ENCODE measurements at places on chromosomes 7 and 10.

GRCh38 chr7:90713628-90714027 is 117.5 kb downstream of the CDK14 start:
- no peaks in the 10 kb centered on the region for H3K27me3 ChIP-seq
- no peak for ATAC-seq
- peak overlapping the region; percentile 92 for H3K27ac ChIP-seq
- H3K4me3 ChIP-seq, result peak overlapping the region; percentile 43

- H3K4me3 ChIP-seq, result no peak overlapping the region
- H3K27me3 ChIP-seq, result peaks cover 19% of the 10 kb centered on the region
- no peaks in the 10 kb centered on the region for H3K4me1 ChIP-seq
Observed at GRCh38 chr7:142412551-142413193, 154.8 kb upstream of the PRSS58 start.

GRCh38 chr7:91343420-91343960 is 79.3 kb downstream of the FZD1 start:
- H3K27me3 ChIP-seq, result no peaks in the 10 kb centered on the region
- ATAC-seq, result no peak
- H3K36me3 ChIP-seq, result no peaks in the 10 kb centered on the region
- no peak overlapping the region for H3K4me3 ChIP-seq
- peak overlapping the region; percentile 80 for H3K27ac ChIP-seq

- H3K4me1 ChIP-seq, result peaks cover 19% of the 10 kb centered on the region
- no peak for ATAC-seq
- H3K27ac ChIP-seq, result no peak within 1 kb of the TSS
- no peaks in the 10 kb centered on the region for H3K36me3 ChIP-seq
Observed at GRCh38 chr10:48274636-48275035, at the start of gene FRMPD2. Gene FRMPD2 (minus strand): TSS chr10:48274696. CDS start chr10:48274567, 129 bp downstream.

DNA sequence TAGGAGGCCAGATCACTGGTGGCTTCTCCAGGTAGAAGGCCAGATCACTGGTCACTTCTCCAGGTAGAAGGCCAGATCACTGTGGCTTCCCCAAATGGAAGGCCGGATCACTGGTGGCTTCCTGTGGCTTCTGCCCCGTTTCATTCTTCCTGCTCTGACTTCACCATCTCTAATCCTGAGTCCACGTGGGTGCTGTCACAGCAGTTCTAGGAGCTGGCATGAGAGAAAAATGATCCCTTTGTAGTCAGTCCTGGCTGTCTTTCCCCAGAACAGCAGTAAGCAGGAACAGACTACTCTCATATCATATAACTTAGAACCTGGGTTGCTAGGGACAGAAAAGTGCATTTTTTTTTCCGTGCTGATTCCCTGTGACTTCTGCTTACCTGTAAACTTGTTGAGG is 90.9 kb downstream of the ACTR3B start:
- no peak for ATAC-seq
- H3K4me3 ChIP-seq, result no peak overlapping the region
- peaks cover 46% of the 10 kb centered on the region for H3K36me3 ChIP-seq
- H3K4me1 ChIP-seq, result no peaks in the 10 kb centered on the region
- H3K27ac ChIP-seq, result no peak overlapping the region

DNA sequence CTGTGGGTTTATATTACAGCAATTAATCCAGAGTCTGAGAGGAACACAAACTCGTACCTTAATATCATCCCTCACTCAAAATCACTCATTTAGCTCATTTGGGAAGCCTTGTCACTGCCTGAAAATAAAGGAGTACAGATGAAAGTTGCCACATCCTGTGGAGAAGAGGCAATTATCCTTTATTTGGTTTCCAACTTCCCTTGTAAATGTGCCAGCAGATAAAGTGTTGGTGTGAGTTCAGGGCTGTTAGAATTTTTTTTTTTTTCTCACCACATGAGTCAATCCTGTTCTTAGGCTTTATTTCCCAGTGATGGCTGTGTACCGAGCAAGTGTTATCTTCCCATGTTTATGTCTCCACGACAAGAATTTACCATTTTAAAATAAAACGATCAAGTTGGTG is 99.0 kb upstream of the SMIM30 start:
- no peaks in the 10 kb centered on the region for H3K36me3 ChIP-seq
- H3K4me3 ChIP-seq, result no peak overlapping the region
- no peaks in the 10 kb centered on the region for H3K27me3 ChIP-seq
- no peak overlapping the region for H3K27ac ChIP-seq
- H3K4me1 ChIP-seq, result no peaks in the 10 kb centered on the region

- ATAC-seq, result no peak
- H3K4me3 ChIP-seq, result no peak overlapping the region
- H3K27ac ChIP-seq, result peak overlapping the region; percentile 18
- H3K36me3 ChIP-seq, result no peaks in the 10 kb centered on the region
- H3K4me1 ChIP-seq, result peaks cover 65% of the 10 kb centered on the region
Observed at GRCh38 chr10:69957886-69958555, 94.6 kb upstream of the MACROH2A2 start.

DNA sequence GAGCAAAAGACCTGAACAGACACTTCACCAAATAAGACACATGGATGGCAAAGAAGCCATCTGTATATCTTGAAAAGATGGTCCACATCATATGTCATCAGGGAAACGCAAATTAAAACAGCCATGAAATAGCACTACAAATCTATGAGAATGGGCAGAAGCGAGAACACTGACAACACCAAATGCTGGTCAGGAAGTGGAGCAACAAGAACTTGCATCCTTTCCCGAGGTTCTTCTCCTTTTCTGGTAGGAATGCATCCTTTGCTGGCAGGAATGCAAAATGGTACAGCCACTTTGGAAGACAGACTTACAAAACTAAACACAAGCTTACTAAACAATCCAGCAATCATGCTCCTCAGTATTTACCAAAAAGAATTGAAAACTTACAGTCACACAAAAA is 60.0 kb downstream of the PIK3AP1 start:
- ATAC-seq, result no peak
- H3K36me3 ChIP-seq, result peaks cover 32% of the 10 kb centered on the region
- H3K4me3 ChIP-seq, result no peak overlapping the region
- peaks cover 69% of the 10 kb centered on the region for H3K4me1 ChIP-seq

All from stimulated activated memory B cell treated with anti-CD40 and anti-IgM and Interleukin-4, amounts not matched to agents 10 μg/mL and 1 μg/mL and 100 μg/mL, for 72 hours (primary cell).